ENCODE measurements at places on chromosomes 4 and X.

DNA sequence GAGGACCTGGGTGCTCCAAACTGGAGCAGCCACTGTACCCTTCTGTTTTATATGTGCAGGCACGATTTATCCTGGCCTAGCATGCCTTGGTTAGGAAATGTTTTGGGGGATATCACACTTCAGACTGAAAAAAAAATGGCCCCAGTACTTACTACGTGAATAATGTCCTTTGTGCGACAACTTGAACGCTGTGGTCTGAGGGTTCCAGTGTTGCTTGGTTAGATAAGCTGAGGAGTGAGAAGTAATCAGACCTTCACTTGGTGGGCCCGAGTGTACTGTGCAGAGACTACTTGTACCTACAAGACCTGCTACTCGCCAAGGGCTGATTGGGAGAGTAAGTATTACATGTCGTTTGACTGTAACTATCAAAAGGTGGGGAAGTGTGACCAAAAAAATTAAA, 678 bp downstream of the DNAAF6 start:
- no peak for DNase-seq

- no peak for DNase-seq
These were observed 41.9 kb upstream of the FAM47B start for GRCh38 chrX:34900691-34901090.

DNA sequence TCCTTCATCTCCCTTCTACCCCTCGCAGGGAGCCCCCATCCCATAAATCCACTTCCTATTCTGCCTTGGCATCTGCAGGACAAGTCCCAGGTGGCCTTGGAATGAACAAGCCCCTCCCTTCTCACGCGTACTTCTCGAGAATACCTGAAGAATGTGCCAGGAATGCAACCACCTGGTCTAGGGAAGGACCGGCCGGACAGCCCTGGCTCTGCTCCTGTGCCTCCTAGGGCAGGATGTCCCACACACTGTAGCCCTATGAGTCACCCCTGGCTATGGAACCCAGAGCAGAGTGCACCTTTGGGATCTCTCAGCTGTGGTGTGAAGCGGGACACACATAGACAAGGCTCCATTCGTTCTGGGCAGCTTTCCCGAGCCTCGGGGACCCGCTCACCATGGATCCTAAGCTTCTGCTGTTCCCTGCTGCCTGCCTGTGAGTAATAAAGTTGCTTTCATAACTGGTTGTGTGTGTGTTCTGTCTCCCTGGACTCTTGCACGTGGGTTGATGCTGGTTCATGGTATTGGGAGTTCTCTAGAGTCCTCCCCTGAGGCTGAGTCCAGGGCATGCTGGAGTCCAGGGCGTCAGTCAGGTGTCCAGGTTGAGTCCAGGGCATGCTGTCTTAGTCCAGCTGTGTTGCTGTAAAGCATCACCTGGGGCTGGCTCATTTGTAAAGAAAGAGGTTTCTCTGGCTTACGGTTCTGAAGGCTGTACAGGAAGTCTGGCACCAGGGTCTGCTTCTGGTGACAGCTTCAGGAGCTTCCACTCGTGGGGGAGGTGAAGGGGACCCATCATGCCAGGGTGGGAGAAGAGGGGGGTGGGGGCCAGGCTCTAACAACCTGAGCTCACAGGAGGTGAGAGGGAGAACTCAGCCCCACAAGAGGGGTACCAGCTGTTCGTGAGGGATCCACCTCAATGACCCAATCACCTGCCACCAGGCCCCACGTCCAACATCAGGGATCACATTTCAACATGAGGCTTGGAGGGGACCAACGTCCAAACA, 7.4 kb upstream of the PDE6B start:
- no peak for DNase-seq

DNA sequence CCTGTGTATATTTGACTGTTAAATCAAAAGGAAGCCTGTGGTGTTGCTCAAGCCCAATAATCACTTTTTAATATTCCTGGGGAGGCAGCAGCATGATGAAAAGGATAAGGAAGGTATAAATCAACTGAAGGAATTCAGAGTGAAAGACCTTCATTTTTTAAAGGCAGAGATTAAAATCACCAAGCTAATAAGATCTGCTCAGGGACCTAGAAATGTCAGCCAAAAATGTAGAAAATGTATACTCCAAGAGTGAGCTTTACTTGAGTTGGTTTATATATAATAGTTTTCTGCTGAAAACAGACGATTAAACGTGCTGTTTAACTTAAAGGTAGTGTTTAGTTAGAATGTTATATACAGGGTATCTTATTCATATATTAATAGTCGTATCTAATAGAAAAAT, 549.3 kb downstream of the IQCM start:
- DNase-seq, result no peak

GRCh38 chrX:136473663-136474062, 14.1 kb upstream of the BRS3 start:
- no peak for DNase-seq

DNA sequence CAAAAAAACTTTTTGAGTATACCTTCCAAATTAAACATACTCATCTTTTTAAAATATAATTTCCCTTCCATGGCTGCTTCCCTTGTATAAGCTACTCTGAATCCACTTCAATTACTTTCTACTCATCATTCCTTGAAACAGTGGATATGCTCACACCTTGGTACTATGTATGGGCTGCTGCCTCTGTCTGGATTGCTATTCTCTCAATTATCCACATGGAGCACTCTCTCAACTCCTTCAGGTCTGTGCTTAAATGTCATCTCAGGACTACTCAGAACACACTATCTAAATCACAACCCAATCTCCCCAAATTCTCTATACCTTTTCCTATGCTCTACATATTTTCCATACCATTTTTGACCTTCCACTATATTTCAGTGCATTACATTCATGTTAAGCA, 898.9 kb upstream of the EPHA5 start:
- DNase-seq, result no peak

DNA sequence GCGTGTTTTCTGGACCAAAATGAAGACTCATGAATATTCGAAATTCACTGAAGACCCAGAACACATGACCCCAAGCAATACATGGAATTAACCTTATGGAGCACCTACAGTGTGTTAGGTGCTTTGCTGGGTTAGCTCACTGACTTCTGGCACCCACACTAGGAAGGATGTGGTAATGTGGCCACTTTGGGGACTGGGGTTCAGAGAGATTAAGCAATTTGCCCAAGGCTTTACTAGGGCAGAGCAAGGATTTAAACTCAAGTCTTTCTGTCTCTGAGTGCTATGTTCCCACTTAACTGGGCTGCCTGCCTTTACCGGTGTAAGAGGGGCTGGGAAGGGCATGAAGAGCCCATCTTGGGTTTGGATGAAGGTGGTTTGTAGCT, 162.0 kb upstream of the ATP6AP2 start:
- no peak for DNase-seq

Measured in hypothalamus (tissue), 51 donors.